Activated CD4-positive, alpha-beta T cell treated with anti-CD3 and anti-CD28 coated beads for 24 hours (primary cell): ENCODE measurements at places on chromosomes 11 and 22.

GRCh38 chr11:21072558-21072957, 403.2 kb downstream of the NELL1 start:
- DNase-seq, result no peak

DNA sequence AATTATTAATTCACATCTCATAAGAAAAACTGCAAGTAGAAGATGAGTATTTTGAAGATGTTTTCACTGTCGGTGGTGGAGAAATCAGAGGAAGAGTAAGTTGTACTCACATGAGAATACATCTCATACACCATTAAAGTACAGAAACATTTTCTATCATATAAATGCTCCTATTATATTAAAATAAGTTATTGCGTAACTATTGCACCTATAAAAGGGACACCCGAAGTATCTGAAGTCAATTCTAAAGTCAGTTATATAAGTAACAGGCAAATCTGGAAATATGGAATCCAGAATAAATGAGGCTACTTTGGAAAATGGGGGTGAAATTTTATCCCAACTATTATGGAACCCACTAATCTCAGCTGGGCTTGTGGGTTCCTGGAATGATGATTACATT, 103.3 kb downstream of the FAM76B start:
- no peak for DNase-seq

DNA sequence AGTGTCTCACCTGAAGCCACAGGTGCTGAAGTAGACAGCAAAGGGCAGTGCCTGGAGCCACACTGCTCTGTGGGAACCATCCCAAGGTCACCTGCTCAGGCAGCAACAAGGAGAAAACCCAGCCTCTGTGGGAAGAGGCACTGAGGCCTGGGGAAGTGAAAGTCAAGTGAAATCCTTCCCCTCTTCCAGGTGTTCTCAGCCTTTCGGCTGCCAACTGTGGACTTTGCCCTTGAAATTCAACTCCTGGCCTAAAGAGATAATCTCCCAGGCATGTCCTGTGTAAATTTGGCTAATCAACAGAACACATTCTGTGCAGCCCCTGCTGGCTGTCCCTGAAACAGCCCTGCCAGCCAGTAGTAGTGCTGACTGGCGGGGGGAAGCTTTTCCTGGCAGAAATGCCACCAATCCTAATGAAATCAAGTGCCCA, 112.1 kb downstream of the RPL27A start:
- no peak for DNase-seq

GRCh38 chr11:32110795-32111194, 19.9 kb downstream of the RCN1 start:
- DNase-seq, result no peak

GRCh38 chr11:70078781-70079616, 882 bp downstream of the ANO1 start:
- no peak for DNase-seq

- DNase-seq, result no peak
Observed at GRCh38 chr11:19239039-19239438, 1.7 kb downstream of the E2F8 start.

DNA sequence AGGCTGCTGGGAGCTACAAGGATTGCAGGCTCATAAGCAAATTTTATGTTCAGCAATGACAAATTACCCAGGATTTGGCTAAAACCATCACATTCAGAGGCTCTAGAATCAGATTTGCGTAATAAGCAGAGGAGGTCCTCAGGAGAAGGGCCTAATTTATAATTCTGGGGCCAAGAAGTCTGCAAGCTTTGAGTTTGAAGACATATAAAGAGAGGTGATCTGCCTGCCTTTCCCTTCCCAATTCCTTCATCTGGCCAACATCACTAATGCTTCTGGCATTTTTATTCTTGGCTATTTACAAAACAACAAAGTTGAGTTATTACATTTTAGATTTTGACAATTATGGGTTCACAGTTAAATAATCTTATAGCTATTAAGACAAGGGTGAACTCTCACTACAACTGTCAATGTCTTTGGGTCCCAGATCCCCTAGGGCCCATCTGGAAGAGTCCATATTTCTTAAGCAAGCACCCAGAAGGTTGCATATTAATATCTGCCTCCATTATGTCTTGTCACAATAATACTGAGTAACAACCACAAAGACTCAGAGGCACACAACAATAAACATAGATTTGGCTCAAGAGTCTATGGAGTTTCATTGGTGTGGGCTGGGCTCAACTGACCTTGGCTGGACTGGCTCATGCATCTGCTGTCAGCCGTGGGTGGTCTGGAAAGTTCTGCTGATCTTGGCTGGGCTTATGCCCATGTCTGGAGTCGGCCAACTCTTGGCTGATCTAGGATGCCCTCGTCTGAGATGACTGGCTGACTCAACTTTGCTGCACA, 67.2 kb upstream of the CD82 start:
- no peak for DNase-seq

GRCh38 chr22:30390974-30391691, 3.9 kb upstream of the RNF215 start:
- peak; percentile 58 for DNase-seq

DNA sequence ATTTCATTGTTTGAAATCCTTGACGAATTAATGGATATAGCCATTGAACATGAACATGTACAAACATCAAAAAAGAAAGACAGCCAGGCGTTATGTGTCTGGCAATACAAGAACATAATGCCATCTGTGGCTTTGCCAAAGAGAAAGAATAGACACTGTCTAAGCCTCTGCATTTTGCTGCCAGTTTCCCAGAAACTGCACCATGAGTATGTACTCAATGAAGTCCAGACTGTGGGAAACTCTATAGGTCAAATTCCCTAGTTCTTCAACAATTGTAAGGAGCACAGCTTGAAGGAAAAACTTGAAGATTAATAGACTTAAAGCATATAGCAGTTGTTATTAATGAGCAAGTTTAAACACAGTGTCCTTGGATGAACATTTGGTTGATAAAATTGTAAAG, 71.3 kb downstream of the BBOX1 start:
- DNase-seq, result no peak

DNA sequence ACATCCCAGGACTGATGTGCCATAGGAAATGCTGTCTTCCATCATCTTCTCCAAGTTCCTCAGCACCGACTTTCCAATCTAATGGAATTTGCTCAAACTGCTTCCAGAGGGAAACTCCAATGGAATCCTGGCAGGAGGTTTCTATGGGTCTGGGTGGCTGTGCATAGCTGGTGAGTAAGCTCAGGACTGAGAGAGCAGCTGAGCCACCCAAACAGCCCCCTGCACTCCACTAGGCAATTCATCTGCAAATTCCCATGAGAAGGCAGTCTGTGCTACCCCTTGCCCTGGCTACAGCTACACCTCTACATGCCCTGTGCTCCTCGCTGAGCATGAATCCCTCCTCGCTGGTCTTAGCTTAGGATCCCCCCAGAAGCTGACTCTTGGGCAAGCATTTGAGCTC, 127.9 kb upstream of the CSNK2A3 start:
- no peak for DNase-seq

DNA sequence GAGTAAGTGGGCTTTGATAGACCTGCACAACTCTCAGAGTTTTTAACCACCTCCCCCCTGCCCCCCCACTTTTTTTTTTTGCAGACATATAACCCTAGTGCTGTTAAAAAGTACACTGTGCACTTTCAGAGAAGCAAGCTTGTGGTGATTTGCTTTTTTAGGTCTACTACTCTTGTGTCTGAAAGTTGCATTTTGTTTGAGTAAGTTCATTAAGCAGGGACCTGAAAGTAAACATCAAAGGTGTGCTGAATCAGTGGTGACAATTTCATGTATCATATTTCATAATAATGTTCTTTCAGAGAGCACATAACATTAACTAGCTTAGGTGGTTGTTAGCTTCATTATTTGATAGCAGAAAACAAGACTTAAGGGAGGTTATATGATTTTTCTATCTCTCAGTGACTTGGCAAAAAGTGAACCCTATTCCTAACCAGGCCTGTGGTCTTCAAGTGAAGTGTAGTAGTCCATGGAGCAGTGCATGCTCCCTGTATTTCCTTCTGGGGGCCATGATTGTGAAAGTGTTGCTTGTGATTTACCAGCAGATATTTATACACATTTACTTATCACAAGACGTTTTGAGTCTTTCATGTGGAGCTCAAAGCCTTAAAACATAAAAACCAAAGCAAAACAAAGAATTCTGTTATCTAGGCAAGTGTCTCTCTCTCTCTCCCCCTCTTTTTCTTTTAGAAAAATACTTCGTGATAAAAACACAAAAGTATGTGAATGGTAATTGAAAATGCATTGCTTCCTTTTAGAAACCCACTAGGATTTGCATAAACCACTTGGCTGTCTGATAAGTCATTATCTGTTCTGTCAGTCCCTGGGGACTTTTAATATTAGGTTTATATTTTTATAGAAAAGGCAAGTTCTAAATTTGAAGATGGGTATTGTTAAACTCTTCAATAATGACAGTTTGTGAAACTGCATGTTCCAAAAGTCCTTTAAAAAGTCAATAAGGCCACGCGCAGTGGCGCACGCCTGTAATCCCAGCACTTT, 7.5 kb upstream of the RAG2 start:
- DNase-seq, result no peak

DNA sequence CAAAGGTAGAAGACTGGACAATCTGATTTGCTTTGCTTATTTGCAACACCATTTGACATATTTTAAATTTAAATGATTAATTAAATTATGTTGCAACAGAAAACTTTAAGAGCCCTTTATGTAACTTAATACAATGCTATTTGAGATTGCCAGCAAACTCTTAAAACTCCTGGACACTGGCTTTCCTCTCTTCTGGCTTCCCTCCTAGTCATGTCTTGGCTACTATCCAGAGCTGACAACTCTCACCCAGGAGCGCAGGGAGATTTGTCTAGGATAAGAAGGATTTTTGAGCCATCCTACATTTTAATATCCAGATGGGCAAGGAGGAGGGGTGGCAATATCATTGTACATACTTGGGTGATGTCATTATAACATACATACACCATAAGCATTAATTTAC, 134.3 kb downstream of the ELP4 start:
- DNase-seq, result no peak

- DNase-seq, result no peak
Observed at GRCh38 chr11:95512682-95513081, 276.9 kb downstream of the FAM76B start.

GRCh38 chr11:18010977-18011586, 1.8 kb downstream of the SERGEF start:
- DNase-seq, result no peak

GRCh38 chr11:116194156-116194904, 578.5 kb downstream of the BUD13 start:
- no peak for DNase-seq

GRCh38 chr22:45626198-45626651, 45.4 kb upstream of the ATXN10 start:
- no peak for DNase-seq

- DNase-seq, result no peak
Observed at GRCh38 chr22:38213319-38213989, 11.7 kb downstream of the MAFF start.

DNA sequence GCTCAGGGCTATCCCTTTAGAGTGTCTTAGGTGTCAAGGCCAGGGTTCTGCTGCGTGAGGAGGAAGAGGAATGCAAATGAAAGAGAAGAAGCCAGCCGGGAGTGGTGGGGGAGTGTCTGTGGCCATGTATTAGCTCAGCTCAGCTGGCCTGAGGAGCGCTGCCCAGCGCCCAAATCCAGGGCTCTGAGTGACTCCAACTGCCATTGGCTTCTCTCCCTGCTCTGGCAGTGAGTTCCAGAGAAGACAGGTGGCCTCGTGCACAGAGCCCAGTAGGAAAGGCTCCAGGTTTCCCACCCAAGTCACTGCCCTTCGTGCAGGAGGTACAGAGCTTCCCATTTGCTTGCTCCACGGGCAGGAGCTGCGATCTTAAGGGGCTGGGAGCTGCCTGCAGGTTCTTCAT, 302.0 kb downstream of the KIRREL3 start:
- no peak for DNase-seq

- DNase-seq, result no peak
Observed at GRCh38 chr22:38971791-38972190, 10.4 kb upstream of the APOBEC3B start.

GRCh38 chr11:68335683-68336082, 23.3 kb downstream of the LRP5 start:
- DNase-seq, result no peak

GRCh38 chr22:25690798-25691197, 51.2 kb upstream of the MYO18B start:
- DNase-seq, result no peak
